ENCODE measurements at places on chromosomes 13 and 19. TPM values are rescaled to one million over a fixed set of nuclear protein-coding genes. Genes with fewer than 3 reads are reported as not detected.

The ZNF569 gene
- 4.8 TPM for total RNA-seq

The LHB gene
- total RNA-seq, result not detected

The LILRB1 gene
- total RNA-seq, result not detected

The TGFBR3L gene
- total RNA-seq, result not detected

The RFPL4AL1 gene
- total RNA-seq, result not detected

The SLC17A7 gene
- 0.31 TPM for total RNA-seq

The FOSB gene
- total RNA-seq, result 13.9 TPM

The MUC16 gene
- not detected for total RNA-seq

The SIGLEC10 gene
- total RNA-seq, result not detected

The NDUFA7 gene
- total RNA-seq, result 81.0 TPM

The DMRTC2 gene
- not detected for total RNA-seq

The C19orf67 gene
- not detected for total RNA-seq

The ZNF575 gene
- 3.4 TPM for total RNA-seq

The CPAMD8 gene
- total RNA-seq, result 0.46 TPM

The LILRA5 gene
- not detected for total RNA-seq

The ATP8B3 gene
- total RNA-seq, result 3.3 TPM

The WASF3 gene
- total RNA-seq, result 0.05 TPM
